HepG2 (cell line): ENCODE measurements at places on chromosomes 3 and 15. TPM values are rescaled to one million over a fixed set of nuclear protein-coding genes. Genes with fewer than 3 reads are reported as not detected.

GRCh38 chr3:179853176-179853575 is 183.6 kb downstream of the PEX5L start:
- no peaks in the 10 kb centered on the region for H3K27me3 ChIP-seq
- H3K27ac ChIP-seq, result no peak overlapping the region
- no peaks in the 10 kb centered on the region for H3K36me3 ChIP-seq
- H3K4me3 ChIP-seq, result no peak overlapping the region
- DNase-seq, result no peak

DNA sequence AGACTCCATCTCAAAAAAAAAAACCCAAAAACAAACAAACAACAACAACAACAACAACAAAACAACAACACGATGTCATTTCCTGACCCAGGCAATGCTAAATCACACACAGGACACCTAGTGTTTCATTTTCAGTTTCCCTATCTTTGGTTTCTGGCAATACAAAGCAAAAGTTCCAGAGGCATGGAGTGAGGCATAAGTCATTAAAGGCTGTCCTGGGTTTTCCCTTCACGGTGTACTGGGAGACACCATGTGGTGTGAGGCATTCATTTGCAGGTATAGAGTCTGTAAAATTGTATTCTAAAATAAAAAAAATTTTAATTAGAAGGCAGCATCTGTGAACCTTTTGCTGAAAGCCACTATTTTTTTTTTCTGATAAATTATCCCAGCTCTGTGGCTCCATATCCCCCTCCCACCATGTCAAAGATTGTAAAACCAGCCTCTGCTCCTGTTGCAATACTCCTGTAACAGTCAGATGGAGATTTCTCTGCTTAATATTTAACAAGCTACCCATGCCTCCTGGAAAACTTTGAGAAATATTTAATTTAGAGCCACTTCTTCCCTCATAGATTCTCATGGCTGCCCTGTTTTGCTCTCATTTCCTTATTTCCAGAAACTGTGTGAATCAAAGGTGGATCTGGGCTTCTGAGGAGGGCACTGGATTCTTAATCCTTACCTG is 324.6 kb downstream of the MCTP2 start:
- no peaks in the 10 kb centered on the region for H3K4me1 ChIP-seq
- H3K27me3 ChIP-seq, result no peaks in the 10 kb centered on the region
- no peaks in the 10 kb centered on the region for H3K36me3 ChIP-seq
- no peak for DNase-seq
- H3K4me3 ChIP-seq, result no peak overlapping the region

DNA sequence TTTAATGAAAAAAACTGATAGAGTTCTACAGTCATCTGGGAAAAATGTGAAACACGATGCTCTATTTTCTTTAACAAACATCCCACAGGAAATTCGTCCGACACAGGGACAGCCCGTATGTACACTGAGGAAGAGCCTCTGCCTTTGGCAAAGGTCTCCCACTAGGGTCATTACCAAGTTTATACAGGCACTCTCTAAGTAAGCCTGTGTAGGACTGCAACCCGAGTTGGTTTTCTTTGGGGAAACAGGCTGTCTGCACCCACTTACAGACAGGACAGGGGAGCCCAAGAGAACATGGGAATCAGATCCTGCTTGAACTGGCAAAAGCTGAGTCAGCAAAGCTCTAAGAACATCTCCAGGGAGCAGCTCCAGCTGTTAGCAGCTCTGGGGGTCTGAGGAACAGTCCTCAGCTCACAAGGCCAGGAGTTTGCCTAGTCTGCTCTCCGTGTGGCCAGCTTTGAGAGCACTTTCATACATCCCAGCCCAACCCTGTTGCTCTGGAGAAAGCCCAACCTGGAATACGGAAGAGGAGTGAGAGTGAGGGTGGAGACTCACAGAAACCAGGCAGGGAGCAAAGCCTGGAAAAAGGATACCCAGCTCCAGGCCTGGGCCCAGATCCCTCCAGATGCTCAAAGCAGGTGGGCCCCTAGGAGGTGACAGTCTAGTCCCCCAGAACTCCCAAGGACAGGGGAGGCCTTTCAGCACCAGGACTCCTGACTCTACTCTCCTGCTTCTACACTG is 1.9 kb downstream of the TBC1D2B start:
- peak; percentile 68 for DNase-seq
- peak overlapping the region; percentile 18 for H3K27ac ChIP-seq
- peaks cover 86% of the 10 kb centered on the region for H3K4me1 ChIP-seq
- H3K36me3 ChIP-seq, result no peaks in the 10 kb centered on the region
- H3K27me3 ChIP-seq, result no peaks in the 10 kb centered on the region

- H3K27me3 ChIP-seq, result no peaks in the 10 kb centered on the region
- no peaks in the 10 kb centered on the region for H3K36me3 ChIP-seq
- no peak overlapping the region for H3K27ac ChIP-seq
- H3K4me3 ChIP-seq, result no peak overlapping the region
These were observed 14.8 kb upstream of the FEM1B start for GRCh38 chr15:68262514-68263356.

DNA sequence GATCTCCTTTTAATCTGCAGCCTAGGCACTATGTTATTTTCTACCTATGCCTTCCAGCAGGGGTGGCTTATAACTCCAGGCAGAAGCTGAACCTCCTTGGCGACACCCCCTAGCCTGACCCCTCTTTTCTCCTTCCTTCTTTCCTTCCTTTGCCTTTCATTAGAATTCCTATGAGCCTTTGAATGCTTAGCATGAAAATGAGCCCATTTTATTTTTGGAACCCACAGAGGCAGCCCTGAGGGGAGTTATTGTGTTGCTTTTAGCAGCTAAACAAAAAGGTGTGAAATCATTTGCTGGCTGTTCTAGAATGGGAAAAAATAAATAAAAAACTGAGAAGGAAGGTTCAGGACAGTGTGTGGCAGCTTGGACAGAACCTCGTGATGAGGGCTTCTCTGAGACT is 164.6 kb upstream of the ICE2 start:
- no peak for DNase-seq
- H3K4me1 ChIP-seq, result no peaks in the 10 kb centered on the region
- H3K36me3 ChIP-seq, result no peaks in the 10 kb centered on the region
- no peaks in the 10 kb centered on the region for H3K27me3 ChIP-seq
- H3K4me3 ChIP-seq, result no peak overlapping the region

Gene ACP3
- not detected in 2 replicates for total RNA-seq

Gene NOX5
- total RNA-seq, result not detected in 2 replicates
